ENCODE measurements at places on chromosomes 6 and 20.

DNA sequence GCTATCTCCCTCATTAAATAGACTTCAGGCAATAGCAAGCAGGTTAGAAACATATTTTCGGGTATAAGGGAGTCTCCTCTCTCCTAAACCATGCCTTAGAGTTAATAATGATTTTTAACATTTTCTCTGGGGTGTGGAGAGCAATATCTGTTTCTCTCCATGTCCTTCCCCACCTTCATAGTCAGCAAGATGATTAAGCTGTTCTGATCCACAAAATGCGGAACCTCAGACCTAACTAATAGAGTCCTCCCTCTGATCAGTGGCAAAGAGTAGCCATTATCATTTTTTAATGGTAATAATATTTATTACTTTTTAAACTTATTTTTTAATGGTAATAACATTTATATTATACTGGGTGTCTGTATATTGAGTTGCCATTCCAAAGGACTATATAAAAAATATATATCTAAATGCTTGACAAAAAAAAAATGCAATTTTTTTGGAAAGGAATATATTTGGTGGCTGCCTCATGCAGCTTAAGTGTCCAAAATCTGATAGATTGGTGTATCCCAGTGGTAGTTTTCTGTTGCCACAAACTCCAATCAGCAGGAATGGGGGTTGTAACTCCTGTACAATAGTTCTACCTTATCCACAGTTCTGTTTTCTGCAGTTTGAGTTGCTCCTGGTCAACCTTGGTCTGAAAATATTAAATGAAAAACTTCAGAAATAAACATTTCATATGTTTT lies 14.0 kb upstream of the BTN3A2 start:
- no peak for DNase-seq

DNA sequence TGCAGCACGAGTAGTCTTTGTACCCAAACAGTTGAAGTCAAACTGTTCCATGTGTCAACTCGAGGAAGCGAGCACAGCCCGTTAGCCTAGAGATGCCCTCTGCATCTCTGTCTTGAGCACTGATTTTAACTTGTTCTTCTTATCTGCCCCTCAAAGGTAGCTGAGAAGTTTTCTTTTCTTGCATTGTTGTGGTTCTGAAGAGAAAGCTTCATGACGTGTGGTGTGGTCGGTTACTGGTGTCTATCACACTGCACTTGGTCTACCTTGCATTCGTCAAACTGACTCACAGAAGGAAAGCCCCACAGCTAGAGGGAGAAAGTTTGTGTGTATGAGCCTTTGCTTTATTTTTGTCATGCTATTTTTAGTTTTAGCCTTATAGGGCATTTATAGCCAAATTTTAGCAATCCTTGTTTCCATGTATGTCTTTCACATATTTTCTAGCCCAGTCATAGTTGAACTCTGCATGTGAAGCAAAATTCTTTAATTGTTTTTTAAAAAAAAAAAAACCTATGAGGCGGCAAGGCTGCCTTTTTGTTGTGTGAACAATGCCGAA lies 115.1 kb downstream of the JAG1 start:
- no peak for DNase-seq

GRCh38 chr6:121651420-121651819 lies 216.0 kb downstream of the GJA1 start:
- DNase-seq: no peak

DNA sequence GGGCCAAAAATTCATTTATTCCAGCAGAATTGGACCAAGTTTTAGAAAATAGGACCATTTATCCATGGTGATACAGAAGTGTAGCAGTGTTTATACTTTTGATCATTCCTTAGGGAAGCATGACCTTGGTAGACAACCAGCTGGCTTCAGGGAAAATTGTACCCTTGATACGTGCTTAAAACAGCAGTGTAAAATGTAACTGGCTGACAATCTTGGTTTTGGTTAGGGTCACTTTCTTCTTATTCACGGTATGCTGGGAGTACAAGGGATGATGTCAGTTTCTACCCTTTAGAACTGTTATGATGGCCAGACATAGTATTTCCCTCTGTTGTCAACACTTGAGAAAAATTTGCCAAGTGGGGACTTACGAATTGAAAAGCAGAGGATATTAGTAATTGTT lies 157.1 kb downstream of the BCKDHB start:
- no peak for DNase-seq

DNA sequence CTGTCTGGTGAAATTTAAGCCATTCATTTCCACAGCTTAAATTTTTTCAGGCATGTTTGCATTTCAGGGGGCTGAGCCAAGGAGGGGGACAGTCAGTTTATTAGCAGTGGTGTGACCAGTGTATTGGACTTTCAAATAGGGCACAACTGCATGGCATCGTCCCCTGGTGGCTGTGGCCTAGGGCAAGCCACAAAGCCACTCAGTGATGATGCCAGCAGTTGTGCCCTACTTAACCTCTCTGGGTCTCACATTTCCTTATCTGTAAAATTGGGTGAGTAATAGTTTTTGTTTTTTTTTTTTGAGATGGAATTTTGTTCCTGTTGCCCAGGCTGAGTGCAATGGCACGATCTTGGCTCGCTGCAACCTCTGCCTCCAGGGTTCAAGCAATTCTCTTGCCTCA lies 48.0 kb downstream of the CDC5L start:
- no peak for DNase-seq

DNA sequence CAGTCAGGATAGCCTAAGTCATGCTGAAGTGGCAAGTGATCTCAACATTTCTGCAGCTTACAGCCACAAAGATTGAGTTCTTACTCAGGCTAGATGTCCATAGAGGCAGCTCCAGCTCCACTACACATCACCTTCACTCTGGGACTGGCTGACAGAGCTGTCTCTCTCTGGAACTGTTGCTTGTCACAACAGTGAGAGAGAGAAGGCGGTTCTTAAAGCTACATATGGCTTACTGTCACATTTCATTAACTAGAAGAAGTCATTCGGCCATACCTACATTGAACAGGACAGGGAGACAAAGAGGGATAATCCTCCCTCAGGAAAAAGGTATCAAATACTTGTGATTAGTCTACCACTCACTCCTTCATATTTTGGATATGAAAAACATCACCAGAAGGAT lies 914.9 kb upstream of the FLRT3 start:
- DNase-seq: no peak

- DNase-seq: no peak
These were observed 22.4 kb downstream of the TAF4 start for GRCh38 chr20:62043131-62043914.

GRCh38 chr20:61430228-61430624 lies 178.2 kb downstream of the CDH4 start:
- DNase-seq: no peak

GRCh38 chr6:119090256-119090655 lies 11.8 kb upstream of the FAM184A start:
- no peak for DNase-seq

- DNase-seq: no peak
These were observed 318.9 kb downstream of the HDGFL1 start for GRCh38 chr6:22888163-22888752.

DNA sequence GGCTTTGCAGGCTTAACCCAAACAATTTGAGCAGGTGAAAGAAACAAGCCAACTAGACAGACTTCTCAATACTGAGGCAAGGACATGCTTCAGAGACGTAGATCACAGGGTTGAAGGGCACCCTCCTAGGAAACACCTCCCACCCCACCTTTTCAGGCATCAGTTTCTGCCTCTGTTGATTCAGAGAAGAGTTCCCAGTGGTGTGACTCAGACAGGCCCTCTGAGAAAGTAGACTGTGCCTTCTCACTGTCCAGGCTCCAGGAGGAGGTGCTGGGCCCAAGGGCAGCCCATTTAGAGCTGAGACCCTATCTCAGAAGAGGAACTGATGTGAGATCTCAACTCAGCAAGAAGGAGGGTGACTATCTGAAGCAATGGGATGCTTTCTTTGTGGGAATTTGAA lies 108.1 kb downstream of the FAM50B start:
- no peak for DNase-seq

GRCh38 chr20:2814587-2815051 lies at the start of gene C20orf141:
Gene C20orf141 (plus strand): TSS chr20:2814987. CDS start chr20:2815185, 198 bp downstream.
- no peak for DNase-seq

- DNase-seq: no peak
These were observed 57.2 kb downstream of the MTFR2 start for GRCh38 chr6:136192902-136193301.

- DNase-seq: peak; percentile 25
These were observed 4.0 kb downstream of the CDKN1A start for GRCh38 chr6:36682328-36683144.

Data from stimulated activated CD4-positive, alpha-beta T cell treated with anti-CD3 and anti-CD28 coated beads, TNF-alpha, amount 100 ng/mL, for 4 hours (primary cell).